ENCODE measurements at places on chromosomes 5 and 9. TPM values are rescaled to one million over a fixed set of nuclear protein-coding genes. Genes with fewer than 3 reads are reported as not detected.

DNA sequence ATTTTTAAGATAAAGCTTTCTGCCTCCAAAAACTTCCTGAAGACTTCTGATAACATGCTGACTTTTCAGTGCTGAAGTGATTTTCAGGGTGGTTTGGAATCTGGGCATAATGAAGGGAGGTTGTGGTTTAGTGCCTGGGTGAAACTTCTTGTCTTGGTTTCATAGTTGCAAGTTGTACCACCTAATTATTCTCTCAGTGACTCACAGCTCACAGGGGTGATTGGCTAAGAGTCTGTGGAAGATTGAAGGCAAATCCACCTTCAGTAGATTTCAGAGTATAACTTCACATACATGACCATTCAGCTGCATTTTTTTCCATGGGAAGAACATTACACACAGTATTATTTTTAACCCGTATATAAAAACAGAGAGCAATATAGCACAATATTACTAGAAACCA lies 199.9 kb downstream of the PTTG1 start:
- no peak for DNase-seq

DNA sequence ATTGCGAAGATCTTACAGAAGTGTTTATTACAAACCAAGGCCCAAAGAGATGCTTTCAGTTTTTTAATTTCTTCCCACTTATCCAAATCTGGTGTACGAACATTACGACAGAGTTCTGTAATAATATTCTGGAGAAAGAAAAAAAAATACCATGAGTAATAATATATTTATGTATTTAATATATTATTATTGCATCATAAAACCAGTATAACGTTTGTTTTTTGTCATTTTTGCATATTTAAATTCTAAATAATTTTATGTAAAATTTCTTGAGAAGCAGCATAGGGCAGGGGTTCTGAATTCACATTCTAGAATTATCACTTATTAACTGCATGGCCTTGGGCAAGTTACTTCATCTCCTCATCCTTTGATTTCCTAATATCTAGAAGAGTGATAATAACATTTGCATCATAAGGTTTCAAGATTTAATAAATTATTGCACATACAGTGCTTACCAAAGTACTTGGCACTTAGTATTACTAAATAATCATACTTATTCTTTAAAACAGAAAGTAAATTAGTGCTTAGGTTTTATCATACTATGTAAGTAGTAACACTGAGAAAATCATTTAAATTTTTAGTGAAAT lies 107.7 kb downstream of the OSMR start:
- DNase-seq, result no peak

Gene IFNK
- not detected for polyA plus RNA-seq

GRCh38 chr5:17373814-17374556 lies 124.0 kb upstream of the TAF11L2 start:
- DNase-seq, result no peak

GRCh38 chr9:20144197-20144596 lies 355.4 kb upstream of the SLC24A2 start:
- DNase-seq, result no peak

Gene PHYKPL
- 134 TPM for polyA plus RNA-seq

- DNase-seq, result no peak
These were observed 73.9 kb downstream of the ALDH7A1 start for GRCh38 chr5:126521130-126521529.

DNA sequence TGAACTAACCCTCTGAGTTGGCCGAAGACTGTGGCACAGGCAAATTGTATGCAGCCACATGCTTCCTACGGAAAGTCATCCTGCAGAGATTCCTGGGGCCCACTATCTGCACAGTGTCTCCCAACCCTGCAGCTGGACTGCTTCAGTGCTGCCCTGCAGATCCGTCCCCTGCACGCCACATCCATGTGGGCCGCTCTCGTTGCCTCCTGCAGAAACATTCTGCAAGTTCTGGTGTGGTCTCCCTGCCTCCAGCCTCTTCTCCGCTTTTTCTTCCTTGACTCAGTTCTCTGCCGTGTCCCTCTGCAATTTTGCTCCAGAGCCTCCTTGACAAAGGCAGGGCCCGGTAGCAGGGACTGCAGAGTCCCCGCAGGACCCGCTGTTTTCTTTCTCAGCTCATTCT lies 249.0 kb downstream of the AOPEP start:
- DNase-seq, result no peak

GRCh38 chr9:70830618-70831017 lies 290.8 kb downstream of the TRPM3 start:
- no peak for DNase-seq

Gene ETF1
- polyA plus RNA-seq, result 77.2 TPM

Gene FGD3
- polyA plus RNA-seq, result 5.1 TPM

DNA sequence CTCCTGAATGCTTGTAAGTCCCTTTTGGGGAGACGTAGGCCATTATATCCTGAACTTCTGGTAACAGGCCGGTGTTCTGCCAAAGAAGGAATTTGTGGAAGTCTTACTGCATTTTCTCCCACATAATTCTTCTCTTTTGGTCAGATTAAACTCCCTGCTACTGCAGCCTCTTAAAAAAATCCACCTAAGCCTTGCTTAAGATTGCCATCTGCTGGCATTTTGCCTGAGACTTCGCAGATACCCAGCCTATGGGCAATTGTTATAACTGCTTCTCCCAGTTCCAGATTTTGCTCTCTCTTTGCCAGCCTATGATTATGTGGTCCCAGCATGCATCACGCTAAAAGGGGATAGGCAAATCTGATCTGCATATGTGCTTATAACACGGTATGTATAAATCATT lies 391.6 kb upstream of the CHD1 start:
- no peak for DNase-seq

GRCh38 chr9:73880101-73880500 lies 617.0 kb upstream of the RORB start:
- DNase-seq, result no peak

Gene FGFR4
- polyA plus RNA-seq, result 64.8 TPM

Gene ISL1
- polyA plus RNA-seq, result not detected

GRCh38 chr5:168434001-168434400 lies 52.3 kb upstream of the RARS1 start:
- no peak for DNase-seq

Gene GDA
- 0.51 TPM for polyA plus RNA-seq

- DNase-seq, result no peak
These were observed 79.8 kb upstream of the SPATA31D4 start for GRCh38 chr9:81848472-81848871.

Gene SPINK7
- polyA plus RNA-seq, result 0.85 TPM

GRCh38 chr5:160291467-160291866 lies 20.9 kb downstream of the CCNJL start:
- no peak for DNase-seq

Gene TRUB2
- polyA plus RNA-seq, result 40.7 TPM

GRCh38 chr9:78985084-78985738 lies 586.6 kb upstream of the TLE4 start:
- no peak for DNase-seq

GRCh38 chr5:109394806-109395205 lies 15.0 kb downstream of the PJA2 start:
- no peak for DNase-seq

- no peak for DNase-seq
These were observed 154.5 kb downstream of the DROSHA start for GRCh38 chr5:31377274-31377946.

DNA sequence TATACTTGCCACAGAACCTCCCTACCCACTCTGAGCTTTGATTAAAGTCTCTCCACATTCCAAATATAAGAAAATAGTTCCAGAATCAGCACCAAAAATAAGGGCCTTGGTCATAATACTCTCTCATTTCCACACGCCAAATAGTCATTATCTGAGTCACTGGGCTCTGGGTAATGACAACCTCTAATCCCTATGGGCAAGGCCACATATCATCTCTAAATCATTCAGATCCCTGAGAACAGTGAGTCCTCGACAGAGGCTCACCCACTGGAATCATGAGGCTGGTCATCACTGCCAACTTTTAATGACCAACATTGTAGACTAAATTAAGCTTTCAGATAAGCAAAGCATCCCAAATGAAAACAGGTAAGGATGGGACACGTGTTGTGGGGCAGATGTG lies 28.1 kb downstream of the FAM114A2 start:
- no peak for DNase-seq

DNA sequence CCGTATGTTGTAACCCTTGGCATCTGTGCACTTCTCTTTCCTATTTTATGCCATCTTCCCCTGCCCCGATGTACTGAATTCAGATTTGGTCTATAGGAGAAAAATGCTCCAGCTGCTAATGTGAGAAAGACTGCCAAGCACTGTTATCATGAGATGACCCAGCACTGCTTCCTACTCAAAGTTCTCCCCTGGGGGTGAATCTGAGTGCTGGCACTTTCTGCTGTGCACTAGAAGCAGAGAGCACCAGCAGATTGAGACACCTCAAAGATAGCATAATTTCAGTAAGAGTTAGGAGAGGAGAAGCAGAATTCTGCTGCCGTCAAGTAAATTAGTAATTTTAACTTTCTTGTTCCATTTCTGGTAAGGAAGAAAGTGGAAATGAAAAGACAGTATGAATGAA lies 92.8 kb upstream of the ACOT12 start:
- DNase-seq, result no peak

Gene PCDHGA7
- 2.6 TPM for polyA plus RNA-seq

GRCh38 chr9:97060796-97061195 lies 21.9 kb upstream of the CTSV start:
- no peak for DNase-seq
